H4 (cell line): ENCODE measurements at places on chromosomes 5 and 9. TPM values are rescaled to one million over a fixed set of nuclear protein-coding genes. Genes with fewer than 3 reads are reported as not detected.

- DNase-seq, result no peak
Measured at GRCh38 chr5:112974901-112975300, 1.7 kb upstream of the DCP2 start.

DNA sequence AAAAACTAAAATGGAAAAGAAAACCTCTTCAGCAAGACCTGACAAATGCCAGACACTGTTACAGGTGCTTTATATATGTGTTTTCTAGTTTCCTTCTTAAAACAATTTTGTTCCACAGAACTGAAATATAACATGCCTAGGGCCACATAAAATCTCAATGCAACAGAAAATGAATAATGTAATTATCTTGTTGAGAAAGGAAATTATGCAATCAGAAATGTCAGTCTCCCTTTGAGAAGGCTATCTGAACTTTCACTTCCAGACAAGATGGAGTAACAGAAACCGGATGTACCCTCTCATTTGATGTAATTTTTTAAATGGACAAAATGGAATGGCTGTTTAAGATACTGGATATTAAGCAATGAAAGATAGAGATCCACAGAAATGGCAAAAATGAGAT lies 79.2 kb downstream of the AGTPBP1 start:
- no peak for DNase-seq

- no peak for DNase-seq
Measured at GRCh38 chr5:144566747-144567420, 396.2 kb downstream of the KCTD16 start.

DNA sequence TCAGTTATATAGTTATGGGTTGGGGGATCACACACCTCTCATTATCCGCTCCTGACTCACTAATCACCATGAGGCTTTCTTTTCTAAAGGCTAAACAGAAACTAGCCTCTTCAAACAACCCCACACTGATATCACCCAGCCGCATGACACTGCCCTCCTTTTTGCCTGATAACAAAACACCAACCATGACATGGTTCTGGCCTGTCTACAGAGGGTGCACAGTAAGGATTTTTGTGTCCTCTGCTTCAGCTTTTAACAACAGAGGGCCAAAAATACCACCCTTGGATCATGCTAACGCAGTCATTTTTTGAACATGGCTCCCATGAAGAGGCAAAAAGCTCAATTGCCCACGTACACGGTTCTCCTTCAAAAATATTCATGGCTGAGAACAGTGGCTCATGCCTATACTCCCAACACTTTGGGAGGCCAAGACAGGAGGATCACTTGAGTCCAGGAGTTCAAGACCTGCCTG lies 4.0 kb downstream of the CMBL start:
- DNase-seq, result no peak

DNA sequence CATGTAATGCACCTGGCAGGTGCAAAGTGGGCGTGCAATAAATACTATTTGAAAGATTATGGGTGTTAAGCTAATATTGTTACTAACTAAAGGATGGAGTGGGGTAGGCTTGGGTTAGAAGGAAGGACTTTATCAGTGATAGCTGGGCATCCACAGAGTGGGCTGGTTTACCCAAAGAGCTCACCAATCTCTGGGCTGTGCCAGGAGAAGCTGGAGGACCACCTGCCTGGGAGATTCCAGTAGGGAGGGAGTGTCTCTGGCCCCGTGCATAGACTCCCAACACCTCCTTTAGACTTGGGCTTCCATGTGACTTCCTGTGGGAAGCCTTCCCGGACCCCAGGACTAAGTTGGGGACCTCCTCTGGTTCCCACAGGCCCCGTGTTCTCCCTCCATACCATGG lies 5.6 kb upstream of the URM1 start:
- no peak for DNase-seq

GRCh38 chr5:29054282-29054681 lies 2015.9 kb upstream of the CDH9 start:
- no peak for DNase-seq

DNA sequence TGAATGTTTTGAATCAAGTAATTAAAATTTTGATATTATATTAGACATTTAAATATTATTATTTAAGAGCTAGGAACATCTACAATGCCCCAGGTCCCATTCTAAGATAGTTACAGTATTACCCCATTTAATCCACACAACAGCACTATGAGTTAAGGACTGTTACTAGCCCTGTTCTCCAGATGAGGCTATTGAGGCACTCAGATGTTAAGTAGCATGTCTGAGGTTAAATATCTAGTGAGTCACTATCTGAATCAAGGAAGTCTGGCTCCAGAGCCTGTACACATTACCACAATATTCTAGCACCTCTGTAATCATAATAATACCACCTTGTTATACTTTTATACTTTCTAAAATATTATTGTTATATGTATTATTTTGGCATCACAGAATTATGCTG lies 304.6 kb downstream of the PDE4D start:
- DNase-seq, result no peak

DNA sequence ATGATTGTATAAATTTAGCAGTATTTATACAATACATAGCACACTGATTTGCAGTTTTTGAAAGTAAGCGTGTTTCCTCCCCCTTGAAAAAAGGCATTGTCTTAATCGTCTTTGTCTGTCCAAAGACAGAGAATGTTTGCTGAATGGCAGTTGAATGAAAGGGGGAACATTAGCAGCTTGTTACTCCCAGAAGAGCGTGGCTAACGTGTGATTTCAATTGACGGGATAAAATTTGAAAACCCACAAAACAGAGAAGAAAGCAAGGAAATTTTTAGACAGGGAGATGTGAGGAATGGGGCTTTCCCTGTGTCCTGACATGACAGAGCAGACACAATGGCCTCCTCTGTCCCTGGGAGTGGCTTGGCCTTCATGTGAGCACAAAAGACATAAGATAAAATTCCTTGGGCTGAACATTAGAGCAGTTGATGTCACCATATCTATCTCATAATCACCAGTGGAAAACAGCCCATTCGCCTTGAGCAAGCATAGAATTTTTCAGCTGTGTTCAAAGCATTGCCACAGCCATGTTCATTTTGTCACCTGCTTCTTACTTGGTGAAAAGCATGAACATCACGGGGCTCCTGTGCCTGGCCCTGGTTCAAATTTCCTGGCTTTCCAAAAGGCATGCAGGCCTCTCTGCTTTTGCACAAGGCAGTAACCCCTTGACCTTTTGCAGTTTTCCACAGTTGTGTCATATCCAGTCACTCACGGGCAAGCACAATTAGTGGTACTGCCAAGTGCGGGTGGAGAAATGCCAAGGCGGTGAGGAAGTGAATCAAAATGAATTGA lies 126.9 kb downstream of the TLE1 start:
- peak; percentile 67 for DNase-seq

The HSPB3 gene
- 25.8 and 26.7 TPM in 2 replicates for total RNA-seq

The COL23A1 gene
- 0.08 TPM in 1 of 2 replicates, not detected in the other for total RNA-seq
